ENCODE measurements at places on chromosomes 11 and 22. TPM values are rescaled to one million over a fixed set of nuclear protein-coding genes. Genes with fewer than 3 reads are reported as not detected.

DNA sequence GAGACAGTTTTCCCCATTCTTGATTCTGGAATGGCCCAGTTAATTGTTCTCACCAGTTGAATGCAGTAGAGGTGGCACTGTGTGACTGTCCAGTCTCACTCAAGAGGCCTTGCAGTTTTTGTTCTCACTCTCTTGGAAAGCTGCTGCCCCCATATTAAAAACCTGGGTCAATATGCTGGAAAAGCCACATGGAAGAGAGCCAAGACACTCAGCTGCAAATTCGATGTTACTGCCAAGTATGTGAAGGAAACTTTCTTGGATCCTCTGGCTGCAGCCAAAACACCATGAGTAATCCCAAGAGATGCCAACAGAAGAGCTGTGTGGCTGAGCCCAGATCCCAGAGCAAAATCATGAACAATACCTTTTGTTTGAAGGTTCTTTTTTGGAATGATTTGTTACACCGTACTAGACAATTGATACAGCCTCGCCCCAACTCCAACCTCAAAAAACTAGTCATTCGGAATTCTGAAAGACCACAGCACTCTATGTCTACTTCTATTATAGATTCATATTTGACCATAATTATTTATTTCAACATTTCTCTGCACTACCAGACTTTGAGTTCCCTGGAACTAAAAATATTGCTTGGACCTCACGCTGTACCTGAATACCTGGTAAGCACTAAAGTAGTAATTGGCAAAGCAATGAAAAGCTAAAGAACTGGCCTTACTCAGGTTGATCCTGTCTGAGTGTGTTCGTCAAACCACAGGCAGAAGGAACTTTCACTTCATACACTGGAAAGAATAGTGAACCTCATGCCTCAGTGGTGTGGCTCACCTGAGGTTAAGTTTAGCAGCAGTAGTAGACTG, 378.8 kb downstream of the ETS1 start:
- DNase-seq, result no peak

DNA sequence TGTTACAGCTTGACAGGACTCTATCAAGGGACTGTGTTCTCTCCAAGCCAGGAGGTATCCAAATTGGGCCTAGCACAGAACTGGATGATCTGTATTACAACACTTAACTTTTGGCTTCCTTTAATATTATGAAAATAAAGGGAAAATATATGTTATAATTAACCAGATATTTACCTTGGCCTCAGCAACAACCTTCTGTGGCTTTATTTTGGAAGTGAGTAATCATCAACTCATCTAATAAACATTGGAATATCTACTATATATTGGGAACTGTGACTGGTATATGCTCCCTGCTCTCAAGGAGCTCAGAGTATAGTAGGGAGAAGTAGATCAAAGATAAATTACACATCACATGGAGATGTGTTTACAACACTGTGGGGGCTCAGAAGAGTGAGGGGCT, 352.2 kb downstream of the METTL15 start:
- no peak for DNase-seq

- no peak for DNase-seq
Measured at GRCh38 chr11:36093548-36093947, 149.7 kb downstream of the LDLRAD3 start.

The AGBL2 gene
- 6.0 TPM for total RNA-seq

The SUSD2 gene
- total RNA-seq, result 1.6 TPM

All from activated naive CD4-positive, alpha-beta T cell treated with anti-CD3 and anti-CD28 coated beads, Interleukin-2, amount 50 U/mL, for 72 hours (primary cell).